H9 (cell line): ENCODE measurements at places on chromosomes 5 and 9. TPM values are rescaled to one million over a fixed set of nuclear protein-coding genes. Genes with fewer than 3 reads are reported as not detected.
A peak's percentile ranks its signal among the peaks of the same experiment; 100 is the strongest.

GRCh38 chr5:10695055-10695649 lies 65.9 kb downstream of the DAP start:
- no peak overlapping the region for H3K27ac ChIP-seq
- no peaks in the 10 kb centered on the region for H3K27me3 ChIP-seq
- H3K4me3 ChIP-seq = no peak overlapping the region
- peaks cover 3% of the 10 kb centered on the region; the same call in 1 of the 2 replicates for H3K4me1 ChIP-seq
- peak; percentile 60 for DNase-seq

Gene TYRP1
- total RNA-seq = 0.18 TPM in 1 of 2 replicates, not detected in the other

DNA sequence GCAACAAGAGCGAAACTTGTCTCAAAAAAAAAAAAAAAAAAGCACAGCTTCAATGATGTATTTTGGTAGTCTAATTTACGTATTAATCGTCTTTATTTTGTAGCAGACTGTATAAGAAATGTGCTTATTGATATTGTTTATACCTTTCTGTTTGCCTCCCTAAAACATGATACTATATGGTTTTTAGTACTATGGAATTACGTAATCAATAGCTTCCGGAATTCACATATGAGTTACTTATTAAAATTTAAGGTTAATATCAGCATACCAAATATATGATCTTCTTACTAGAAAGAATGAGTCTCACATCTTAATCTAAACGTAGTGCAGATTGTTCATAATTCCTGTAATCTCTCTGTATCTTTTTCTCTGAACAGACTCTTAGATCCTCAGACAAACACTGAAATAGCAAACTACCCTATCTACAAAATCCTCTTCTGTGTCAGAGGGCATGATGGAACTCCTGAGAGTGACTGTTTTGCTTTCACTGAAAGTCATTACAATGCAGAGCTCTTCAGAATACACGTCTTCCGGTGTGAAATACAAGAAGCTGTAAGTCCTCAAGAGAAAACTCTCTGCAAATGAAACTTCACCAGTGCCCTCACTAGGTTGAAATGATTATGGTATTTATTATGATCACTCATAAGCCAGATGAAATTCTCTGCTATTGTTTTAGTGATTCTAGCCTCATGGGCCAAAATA lies 44.4 kb upstream of the GPR21 start:
- H3K27me3 ChIP-seq = no peaks in the 10 kb centered on the region
- no peaks in the 10 kb centered on the region for H3K4me1 ChIP-seq
- peaks cover 34% of the 10 kb centered on the region for H3K36me3 ChIP-seq
- no peak overlapping the region for H3K4me3 ChIP-seq

DNA sequence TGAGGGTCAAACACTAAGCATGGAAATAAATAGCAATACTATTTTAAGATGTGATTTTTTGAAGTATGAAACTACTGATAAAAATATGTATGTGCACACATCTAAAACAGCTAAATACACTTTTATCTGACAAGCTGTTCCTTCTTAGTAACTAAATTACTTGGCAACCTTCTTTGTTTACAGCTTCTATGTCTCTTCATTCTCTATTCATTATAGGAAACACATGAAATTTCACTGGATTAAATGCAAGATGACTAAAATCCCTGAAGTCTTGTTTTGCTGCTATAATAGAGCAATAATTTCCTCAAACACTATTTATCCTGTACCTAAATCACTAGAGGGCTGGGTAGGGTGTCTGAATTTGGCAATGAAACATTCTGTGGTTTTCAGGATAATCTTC lies 11.7 kb downstream of the RICTOR start:
- DNase-seq = no peak
- no peaks in the 10 kb centered on the region; the same call in 1 of the 2 replicates for H3K4me1 ChIP-seq
- H3K27me3 ChIP-seq = no peaks in the 10 kb centered on the region

DNA sequence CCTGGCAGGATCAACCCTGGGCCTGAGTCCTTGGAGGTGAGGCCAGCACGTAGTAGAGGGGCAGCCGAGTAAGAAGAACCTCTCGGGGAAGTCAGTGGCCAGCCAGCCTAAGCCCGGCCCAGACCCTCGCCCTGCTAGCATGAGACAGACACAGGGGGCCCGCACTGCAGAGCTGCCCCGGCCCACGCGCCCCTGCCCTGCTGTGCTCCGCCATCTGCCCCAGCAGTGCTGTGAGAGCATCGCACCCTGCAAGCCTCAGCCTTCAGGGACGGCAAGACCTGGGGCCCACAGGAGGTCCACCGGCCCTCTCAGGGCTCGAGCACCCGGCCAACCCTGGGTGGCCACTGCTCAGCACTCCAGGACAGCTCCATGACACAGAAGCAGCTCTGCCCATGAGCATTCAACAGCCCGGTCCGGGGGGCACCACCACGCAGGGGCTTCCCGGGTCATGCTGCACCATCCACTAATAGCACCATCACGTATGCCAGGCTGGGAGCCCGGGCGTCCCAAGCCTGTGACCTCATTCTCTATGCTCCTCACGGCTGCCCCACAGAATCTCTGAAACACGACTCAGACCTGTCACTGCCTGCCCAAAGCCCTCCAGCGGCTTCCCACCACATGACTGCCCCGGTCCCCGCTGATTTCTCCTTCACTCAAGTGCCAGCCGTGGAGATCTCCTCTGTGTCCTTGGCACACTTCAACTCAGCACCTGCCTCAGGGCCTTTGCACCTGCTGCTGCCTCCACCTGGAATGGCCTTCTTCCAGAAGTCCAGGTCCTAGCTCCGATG lies 38.1 kb downstream of the ADAMTS2 start:
- H3K27me3 ChIP-seq = no peaks in the 10 kb centered on the region
- H3K4me3 ChIP-seq = no peak overlapping the region
- 0 out of 2 replicates have a peak, but pooled peaks cover 5% of the 10 kb centered on the region for H3K36me3 ChIP-seq
- no peaks in the 10 kb centered on the region for H3K4me1 ChIP-seq

DNA sequence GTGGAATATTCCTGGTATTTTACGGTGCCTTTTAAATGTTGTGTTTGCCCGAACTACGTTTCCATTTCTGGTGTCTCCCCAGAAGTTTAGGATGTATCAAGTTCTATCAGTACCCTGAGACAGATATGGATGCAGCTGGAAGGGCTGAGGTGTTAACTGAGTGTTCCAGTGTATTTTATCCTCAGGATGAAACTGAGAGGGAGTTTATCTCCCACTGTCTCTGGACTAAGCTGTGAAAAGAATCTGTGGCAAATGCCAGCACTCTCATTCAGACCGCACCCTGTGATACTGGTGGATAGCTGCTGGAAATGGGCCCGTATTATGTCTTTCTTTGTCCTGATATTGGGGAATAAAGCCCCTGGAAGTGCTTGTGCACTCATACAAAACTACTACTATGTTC lies 887.2 kb upstream of the TYRP1 start:
- no peaks in the 10 kb centered on the region; the same call in 1 of the 2 replicates for H3K36me3 ChIP-seq
- H3K4me1 ChIP-seq = no peaks in the 10 kb centered on the region
- no peak overlapping the region for H3K4me3 ChIP-seq
- H3K27me3 ChIP-seq = no peaks in the 10 kb centered on the region
- no peak for DNase-seq

DNA sequence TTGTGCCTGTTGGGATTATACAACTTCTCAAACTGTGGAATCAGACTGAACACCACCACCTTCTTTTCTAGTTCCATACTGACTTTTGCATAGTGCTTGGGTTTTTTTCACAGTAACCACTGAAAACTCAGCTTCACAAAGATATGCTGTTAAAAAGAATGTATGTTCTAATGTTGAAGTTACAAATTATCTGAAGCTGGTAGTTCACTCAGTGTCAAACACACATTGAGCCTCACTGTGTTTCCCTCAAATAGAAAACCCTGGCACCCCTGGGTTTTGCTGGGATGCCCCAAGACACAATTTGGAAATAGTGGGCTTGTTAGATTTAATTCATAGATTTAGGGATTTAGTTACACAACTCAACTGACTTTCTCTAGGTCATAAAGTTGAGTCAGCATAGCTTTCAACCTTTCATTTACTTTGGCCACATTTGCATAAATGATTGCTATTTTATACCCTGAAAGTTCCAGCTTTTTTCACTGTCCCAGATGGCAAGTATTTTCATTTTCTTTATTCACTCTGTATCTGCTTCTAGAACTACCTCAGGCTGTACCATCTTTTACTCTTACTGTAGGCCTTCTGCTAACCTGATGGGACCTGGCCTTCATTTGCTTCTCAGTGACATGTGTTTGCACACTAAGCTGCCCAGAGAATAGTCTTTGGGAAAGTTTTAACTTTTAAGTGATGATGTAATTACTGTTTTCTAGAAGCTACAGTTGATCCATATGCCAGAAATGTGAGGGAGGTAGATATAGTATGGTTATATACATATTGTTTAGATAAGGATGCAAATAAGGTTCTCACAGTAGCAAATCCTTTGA lies 115.1 kb downstream of the CDC42SE2 start:
- H3K36me3 ChIP-seq = no peaks in the 10 kb centered on the region
- H3K27ac ChIP-seq = no peak overlapping the region
- no peak overlapping the region for H3K4me3 ChIP-seq
- H3K27me3 ChIP-seq = no peaks in the 10 kb centered on the region
- no peaks in the 10 kb centered on the region for H3K4me1 ChIP-seq
- no peak for DNase-seq

- H3K4me3 ChIP-seq = no peak overlapping the region
- DNase-seq = no peak
- no peaks in the 10 kb centered on the region for H3K36me3 ChIP-seq
- no peaks in the 10 kb centered on the region for H3K27me3 ChIP-seq
These were observed 107.8 kb downstream of the NUDT12 start for GRCh38 chr5:103454770-103455169.

- no peak for DNase-seq
- H3K4me3 ChIP-seq = no peak overlapping the region
These were observed 8.6 kb downstream of the SCGB3A2 start for GRCh38 chr5:147887026-147887627.

Gene SPINK13
- total RNA-seq = not detected in 2 replicates

GRCh38 chr5:16493261-16493660 lies 27.7 kb upstream of the ZNF622 start:
- no peak overlapping the region for H3K27ac ChIP-seq
- DNase-seq = no peak
- no peaks in the 10 kb centered on the region for H3K4me1 ChIP-seq
- H3K36me3 ChIP-seq = peaks cover 5% of the 10 kb centered on the region

GRCh38 chr9:112012026-112012902 lies 115.7 kb downstream of the UGCG start:
- no peak overlapping the region for H3K27ac ChIP-seq
- H3K36me3 ChIP-seq = no peaks in the 10 kb centered on the region
- H3K4me1 ChIP-seq = no peaks in the 10 kb centered on the region
- no peaks in the 10 kb centered on the region for H3K27me3 ChIP-seq
- no peak overlapping the region for H3K4me3 ChIP-seq
